ENCODE measurements at places on chromosomes 1 and 21. TPM values are rescaled to one million over a fixed set of nuclear protein-coding genes. Genes with fewer than 3 reads are reported as not detected.

Gene BEST4
- 0.11 TPM for total RNA-seq

Gene HUNK
- total RNA-seq = 0.73 TPM

Gene KIF14
- 0.05 TPM for total RNA-seq

Gene HES3
- total RNA-seq = not detected

- no peak for DNase-seq
Observed at GRCh38 chr1:233102341-233102740, 151.9 kb downstream of the NTPCR start.

- no peak for DNase-seq
Observed at GRCh38 chr1:25573591-25573930, 30.2 kb downstream of the LDLRAP1 start.

DNA sequence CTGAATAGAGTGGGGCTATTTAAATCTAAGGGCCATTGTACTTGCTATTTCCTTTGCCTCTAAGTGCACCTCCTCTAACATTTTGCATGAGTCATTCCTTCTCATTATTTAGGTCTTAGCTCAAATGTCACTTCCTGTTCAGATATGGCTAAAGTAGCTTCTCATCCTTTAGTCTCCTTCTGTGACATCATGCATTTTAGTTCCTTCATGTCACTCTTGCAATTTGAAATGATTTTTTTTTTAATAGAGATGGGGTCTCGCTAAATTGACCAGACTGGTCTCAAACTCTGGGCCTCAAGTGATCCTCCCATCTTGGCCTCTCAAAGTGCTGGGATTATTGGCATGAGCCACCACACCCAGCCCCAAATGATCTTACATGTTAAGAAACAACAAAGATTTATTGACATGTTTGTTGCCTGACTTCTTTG, 6.6 kb downstream of the TBX19 start:
- DNase-seq = no peak

GRCh38 chr1:179262183-179262582, 31.4 kb upstream of the SOAT1 start:
- DNase-seq = no peak

DNA sequence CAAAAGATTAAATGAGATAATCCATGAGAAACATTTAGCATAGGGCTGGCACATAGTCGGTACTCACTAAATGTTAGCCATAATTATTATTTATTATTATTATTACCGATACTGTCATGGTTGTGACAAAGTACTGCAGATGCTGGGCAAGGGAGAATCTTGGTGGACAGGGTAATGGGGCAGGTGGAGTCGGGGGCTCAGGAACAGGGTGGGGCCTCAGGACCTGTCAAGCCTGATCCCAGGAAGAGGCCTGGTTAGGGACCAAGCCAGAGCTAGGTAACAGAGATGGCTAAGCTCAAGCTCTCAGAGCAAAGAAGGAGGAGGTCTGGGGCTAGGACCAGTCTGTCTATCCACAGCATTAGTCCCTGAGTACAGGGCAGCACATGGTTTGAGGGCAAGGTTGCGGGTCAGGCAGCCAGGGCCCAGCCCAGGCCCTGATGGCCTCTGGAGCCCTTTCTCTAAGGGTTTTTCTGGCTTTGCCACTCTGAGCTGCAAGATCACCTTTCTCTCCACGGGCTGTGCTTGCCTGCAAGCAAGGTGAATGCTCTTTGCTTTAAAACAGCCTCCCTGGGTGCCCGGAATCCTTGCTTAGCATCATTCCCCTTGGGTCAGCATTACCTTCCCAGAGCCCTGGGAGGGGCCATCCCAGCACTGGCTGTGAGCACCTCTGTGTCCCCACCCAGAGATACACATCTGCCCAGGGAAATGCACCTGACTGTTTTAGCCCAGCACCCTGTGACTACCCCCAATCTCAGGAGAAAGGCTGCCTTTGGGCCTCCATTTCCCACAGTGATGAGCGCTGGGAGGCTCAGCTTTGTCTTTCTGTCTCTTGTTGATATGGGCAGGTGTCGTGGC, 572.0 kb downstream of the PTPRU start:
- DNase-seq = peak; percentile 63

GRCh38 chr1:44016890-44017400, 14.3 kb downstream of the SLC6A9 start:
- DNase-seq = no peak

- peak; percentile 27 for DNase-seq
Observed at GRCh38 chr1:30317921-30318320, 405.5 kb downstream of the MATN1 start.

- no peak for DNase-seq
Observed at GRCh38 chr1:43904660-43905551, 28.7 kb upstream of the ARTN start.

DNA sequence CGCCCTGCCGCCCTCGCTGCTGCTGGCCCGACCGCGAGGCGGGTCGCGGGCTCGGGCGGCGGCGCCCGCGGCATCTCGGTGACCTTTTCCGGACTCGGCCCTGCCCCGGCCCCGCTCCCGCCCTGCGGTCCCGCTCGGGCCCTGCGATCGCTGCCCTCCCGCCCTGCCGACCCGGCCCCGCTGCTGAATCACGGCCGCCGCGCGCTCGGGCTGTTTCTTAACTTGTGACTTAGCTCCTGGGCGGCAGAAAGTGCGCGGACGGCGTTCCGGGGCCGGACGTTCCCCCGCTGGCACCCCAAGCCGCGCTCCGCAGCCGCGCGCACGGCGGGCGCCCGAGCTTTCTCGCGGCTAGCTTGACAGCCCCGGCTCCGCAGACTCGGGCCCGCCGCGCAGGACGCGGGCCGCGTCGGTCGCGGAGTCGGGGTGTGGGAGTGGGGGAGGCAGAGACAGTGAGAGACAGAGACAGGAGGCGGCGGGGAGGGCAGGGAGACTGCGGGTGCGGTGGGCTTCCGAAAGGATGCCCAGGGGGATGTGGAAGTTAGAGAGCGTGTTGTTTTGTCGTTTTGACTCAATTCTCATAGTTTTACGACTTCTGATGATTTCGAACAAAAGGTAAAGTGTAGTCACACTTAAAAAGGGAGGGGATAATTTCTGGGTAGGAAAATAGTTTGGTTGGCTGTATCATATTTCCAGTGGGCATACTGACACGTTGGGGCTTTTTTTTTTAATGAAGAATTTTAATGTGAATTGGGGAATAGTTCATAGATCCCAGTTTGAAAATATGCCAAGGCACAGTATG, 49.8 kb downstream of the PRDM2 start:
- DNase-seq = peak; percentile 89

GRCh38 chr1:201456499-201457309, 12.3 kb downstream of the PHLDA3 start:
- DNase-seq = no peak

- DNase-seq = peak; percentile 86
Observed at GRCh38 chr1:226662642-226663326, 76.3 kb downstream of the ITPKB start.

DNA sequence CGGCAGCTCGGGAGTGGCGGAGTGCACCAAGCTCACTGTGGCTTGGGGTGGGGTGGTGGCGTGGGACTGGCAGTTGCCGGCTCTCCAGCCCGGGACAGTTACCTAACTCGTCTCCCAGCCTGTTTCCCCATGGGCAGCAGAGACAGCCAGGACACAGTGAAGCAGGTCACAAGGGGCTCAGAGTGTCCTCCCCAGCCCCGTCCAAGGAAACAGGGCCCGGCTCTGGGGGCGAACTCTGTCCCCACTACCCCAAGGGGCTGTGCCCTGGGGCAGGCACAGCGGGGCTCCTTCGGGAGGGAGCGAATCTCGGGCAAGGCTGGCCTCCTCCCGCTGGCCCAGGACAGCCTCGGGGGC, 759 bp downstream of the GPR157 start:
- DNase-seq = no peak

GRCh38 chr1:198064181-198064580, 92.6 kb upstream of the NEK7 start:
- no peak for DNase-seq

GRCh38 chr1:232249339-232249738, 380.6 kb downstream of the SIPA1L2 start:
- DNase-seq = no peak
